ENCODE measurements at places on chromosomes 16 and 17.

GRCh38 chr17:12187658-12188057 is 167.0 kb downstream of the MAP2K4 start:
- DNase-seq = no peak

DNA sequence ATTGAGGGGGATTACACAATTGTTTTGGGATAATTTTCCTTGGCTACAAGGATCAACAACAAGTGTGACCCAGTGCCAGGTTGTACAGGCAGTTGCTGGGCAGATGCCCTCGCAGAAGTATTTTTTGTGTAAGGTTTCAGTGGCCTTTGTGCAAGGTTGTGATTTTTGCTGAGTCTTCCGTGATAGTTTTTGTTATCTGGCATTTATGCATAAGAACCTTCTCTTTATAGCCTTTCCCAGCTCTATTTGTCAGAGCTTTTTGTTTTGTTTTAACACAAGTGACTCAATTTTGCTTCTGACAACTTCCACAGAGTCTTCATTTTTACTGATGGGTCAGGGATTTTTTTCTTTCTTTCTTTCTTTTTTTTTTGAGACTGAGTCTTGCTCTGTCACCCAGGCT is 6.7 kb upstream of the PRPSAP1 start:
- DNase-seq = no peak

DNA sequence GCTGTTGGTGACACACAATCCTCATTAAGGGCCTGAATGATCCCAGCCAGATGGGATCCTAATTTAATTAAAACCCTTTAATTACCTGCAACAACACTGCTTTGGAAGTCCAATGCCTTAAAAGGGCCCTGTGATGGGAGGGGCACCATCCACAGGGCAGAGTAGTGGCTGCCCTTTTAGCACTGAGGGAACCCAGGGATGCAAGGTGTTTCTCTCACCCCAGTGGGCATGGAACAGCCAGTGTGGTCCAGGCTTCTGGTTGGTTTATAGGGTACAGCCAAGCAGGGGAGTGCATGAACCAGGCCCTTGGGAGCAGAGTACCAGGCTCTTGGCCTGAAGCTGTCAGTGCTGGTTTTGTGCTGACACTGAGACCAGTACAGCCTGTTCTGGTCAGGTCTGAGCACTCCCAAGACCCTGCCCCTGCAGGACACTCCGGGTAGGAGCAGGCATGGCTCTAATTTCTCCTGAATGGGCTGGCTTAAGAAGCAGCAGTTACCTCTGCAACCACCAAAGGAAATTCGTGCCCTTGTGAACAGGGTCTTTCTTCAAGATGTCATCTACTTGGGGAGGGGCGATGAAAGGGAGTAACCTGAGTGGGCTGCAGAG is 9.9 kb downstream of the NXPH3 start:
- DNase-seq = no peak

DNA sequence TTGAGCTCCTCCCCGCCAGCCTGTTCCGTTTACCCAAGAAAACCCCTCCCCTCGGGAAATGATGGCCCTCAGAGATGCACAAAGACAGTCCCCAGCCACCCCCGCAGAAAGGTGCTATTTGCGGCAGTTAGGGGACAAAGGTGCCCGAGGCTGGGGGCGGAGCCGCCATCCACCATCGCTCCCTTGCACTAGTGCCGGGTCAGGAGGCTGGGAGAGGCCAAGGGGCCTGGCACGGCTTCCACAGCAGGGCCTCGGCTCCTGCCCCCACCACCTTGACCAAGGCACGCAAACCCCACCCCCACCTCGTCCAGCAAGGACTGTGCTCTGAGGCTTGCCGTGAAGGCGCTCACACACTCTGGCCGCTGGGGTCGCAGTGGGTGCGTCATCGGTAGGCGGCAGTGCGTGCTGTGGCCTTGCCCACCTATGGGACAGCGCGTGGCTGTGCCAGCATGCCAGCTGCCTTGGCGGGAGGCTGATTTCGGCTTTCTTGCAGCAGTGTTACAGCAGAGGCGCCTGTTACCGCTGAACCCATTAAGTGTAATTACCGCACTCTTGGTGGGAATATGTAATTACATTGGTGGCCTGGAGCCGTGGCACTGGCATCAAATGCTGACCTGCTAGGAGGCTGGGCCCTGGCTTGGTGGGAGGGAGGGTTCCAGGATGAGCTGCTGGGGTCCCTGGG is 31.8 kb downstream of the TPSG1 start:
- DNase-seq = no peak

- no peak for DNase-seq
Observed at GRCh38 chr16:78955206-78955605, 645.3 kb downstream of the MAF start.

DNA sequence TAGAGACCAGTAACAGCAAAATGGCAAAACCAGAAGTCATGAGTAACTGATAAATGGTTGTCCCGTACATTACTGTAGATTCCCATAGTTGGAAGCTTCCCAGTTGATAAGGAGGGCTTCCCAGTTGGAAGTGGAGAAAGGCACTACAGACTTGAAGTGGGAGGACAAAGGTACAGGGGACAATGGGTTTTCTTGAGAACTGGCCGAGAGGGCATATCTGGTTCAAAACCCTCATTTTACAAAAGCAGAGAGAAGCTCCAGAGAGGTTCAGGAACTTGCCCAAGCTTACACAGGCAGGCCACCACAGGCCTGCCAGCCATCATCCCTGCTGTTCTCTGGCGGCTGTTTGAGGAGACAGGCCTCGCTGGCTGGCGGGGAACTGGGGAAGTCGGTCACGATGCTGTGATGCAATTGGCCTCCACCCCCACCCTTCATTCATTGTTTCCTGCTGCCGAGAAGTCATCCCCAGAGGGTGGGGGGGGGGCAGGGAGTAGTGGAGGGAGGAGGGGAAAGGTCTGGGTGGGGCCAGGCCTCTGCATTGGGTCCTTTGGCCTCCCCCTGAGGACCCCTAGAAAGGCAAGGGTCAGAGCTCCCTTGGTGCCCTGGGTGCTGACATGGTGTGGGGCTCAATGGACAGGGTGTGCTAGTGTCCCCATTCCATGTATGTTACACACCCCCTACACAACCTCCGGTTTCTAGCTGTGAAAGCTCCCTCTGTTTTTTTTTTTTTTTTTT is 3.0 kb downstream of the UBALD2 start:
- DNase-seq = peak; percentile 46

DNA sequence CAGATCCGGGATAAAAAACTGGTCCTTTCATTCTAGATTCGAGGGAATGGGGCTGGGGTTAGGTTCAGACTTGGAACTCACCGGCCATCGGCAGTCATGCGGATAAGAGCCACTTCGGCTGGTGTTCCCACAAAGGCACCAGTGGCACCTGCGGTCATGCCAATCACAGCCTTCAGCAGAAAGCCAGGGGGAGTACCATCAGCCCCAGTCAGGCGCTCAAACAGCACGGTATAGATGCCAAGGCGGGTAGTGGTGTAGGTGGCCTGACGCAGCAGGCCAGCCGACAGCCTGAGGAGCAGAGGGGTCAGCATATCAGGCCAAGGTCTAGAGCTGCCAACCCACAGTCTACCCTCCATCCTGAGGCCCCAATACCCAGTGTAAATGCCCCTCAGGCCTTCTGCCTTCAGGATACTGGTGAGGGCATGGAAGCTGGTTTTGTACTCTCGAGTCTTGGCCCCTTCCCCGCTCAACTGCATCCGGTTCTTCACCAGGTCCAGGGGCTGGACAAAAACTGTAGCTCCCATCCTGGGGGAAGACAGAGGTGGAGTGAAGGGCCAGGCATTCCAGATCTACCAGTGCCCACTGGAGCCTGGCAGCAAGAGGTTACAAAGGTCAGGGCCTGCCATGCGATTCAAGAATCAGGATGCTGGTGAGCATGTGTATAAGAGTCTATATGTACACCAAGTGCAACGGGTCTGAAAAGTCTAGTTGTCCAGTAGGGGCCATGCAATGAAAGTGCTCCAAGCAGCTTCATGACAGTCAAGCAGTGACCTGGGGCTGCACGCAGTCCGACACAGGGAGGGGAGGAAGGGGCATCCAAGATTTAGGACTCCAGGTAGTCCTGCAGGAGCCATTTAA is 929 bp downstream of the SLC25A11 start:
- DNase-seq = no peak

GRCh38 chr16:1105888-1106620 is 10.0 kb upstream of the C1QTNF8 start:
- no peak for DNase-seq

DNA sequence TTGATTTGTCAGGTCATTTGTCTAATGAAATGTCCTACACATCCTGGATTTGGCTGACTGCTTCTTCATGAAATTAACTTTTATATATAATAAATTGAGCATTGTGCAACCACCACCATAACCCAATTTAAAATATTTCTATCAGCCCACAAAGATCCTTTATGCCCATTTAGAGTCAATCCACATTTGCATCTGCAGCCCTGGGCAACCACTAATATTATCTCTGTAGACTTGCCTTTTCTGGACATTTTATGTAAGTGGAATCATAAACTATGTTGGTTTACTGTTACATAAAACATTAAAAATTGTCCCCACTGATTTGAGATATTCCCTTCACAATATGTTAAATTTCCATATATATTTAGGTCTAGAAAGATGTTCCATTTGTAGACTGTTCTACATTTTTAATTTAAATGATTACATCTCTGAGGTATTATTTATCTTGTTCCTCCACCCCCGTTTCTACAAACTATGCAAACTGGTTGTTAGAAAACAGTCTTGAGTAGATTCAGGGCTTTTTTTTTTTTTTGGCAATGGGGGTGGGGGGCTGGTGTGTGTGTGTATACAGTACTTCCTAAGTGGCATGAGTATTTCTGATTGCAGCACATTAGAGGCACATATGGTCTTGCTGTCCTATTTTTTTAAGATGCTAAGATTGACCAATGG is 16.7 kb downstream of the RFWD3 start:
- DNase-seq = no peak

DNA sequence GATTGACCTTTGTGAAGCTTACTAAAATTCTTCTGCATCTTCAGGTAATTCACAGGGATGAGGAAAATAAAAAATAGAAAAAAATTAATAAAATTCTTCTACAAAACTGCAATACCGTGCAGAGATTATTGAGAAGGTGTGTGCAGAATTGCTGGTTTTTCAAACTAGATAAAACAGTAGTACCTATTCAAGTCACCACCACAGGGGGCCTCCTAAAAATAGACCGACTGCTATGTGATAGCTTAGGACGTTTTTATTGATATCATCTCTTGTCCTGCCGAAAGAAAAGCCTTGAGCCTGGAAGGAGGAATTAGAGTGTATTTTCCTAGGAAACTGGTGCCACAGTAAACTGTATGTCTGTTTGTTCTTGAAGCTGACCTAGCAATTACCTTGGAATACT is 325.9 kb downstream of the ZFHX3 start:
- DNase-seq = no peak

- DNase-seq = no peak
Observed at GRCh38 chr17:39666601-39667261, 1.5 kb upstream of the PNMT start.

Data from activated CD8-positive, alpha-beta memory T cell treated with anti-CD3 and anti-CD28 coated beads for 1 hour (primary cell).